ENCODE measurements at places on chromosomes 7 and 10. TPM values are rescaled to one million over a fixed set of nuclear protein-coding genes. Genes with fewer than 3 reads are reported as not detected.

- H3K4me3 ChIP-seq, result no peak overlapping the region
- no peaks in the 10 kb centered on the region for H3K4me1 ChIP-seq
- peak; percentile 63 for DNase-seq
- H3K36me3 ChIP-seq, result no peaks in the 10 kb centered on the region
Measured at GRCh38 chr10:11720260-11720741, 21.9 kb upstream of the ECHDC3 start.

DNA sequence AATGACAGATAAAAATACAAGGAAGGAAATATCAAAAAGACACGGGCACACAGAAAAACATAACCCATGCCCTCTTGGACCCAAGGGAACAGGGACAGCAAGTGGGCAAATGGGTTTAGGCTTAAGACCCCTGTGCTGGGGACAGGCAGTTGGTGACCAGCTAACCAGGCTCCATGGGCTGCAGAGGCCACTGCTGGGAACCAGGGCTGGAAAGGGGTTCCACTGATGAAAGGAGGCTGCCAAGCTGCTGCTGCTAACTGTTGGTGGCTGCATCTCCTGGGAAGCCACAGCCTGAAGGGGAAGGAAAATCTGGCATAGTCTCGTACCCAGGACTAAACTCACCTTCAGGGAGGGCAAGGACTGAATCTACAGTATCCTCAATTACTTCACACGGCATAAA lies 579.2 kb upstream of the MGMT start:
- no peaks in the 10 kb centered on the region for H3K36me3 ChIP-seq
- no peak overlapping the region for H3K4me3 ChIP-seq
- H3K27me3 ChIP-seq, result no peaks in the 10 kb centered on the region
- no peak for DNase-seq
- no peak overlapping the region for H3K27ac ChIP-seq

DNA sequence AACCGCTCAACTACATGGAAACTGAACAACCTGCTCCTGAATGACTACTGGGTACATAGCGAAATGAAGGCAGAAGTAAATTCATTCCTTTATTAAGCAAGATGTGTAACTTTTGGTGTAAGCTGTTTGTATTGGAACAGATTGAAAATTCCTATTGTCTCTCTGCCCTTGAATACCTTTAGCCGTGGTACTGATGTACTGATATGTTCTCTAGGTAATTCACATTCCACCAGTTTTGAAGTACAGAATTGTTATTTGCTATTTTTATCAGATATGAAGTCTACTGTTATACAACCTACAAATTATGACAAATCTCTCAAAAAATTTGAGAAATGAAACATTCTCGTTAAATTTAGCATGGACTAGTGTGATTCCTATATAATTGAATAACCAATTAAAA lies 17.7 kb downstream of the ZMYND11 start:
- no peaks in the 10 kb centered on the region for H3K36me3 ChIP-seq
- DNase-seq, result no peak
- no peak overlapping the region for H3K27ac ChIP-seq
- H3K4me1 ChIP-seq, result no peaks in the 10 kb centered on the region
- no peak overlapping the region for H3K4me3 ChIP-seq

DNA sequence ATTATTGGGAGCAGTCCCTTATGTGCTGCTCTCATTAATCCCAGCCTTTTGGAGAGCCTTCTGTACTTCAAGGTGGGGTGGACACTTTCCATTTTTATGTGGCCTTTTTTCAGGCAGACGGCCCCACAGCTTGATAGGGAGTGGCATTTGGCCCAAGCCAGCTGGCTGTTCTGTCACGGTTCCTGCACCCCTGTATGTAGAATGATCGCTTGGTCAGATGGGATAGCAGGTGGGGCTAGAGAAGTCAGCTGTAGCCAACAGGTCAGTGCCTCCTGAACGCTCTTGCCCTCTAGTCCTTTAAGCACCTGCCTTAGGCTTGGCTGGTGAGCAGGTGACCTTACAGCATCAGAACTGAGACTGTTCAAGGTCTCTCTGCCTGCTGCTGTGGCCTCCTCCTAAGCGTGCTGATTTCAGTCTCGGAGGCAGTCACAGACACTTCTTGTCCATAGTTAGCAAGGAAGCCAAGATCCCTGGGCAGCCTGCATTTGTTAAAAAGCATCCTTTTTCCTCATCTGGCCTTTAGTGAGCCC lies 95.3 kb downstream of the LRRC4 start:
- no peak overlapping the region for H3K4me3 ChIP-seq
- no peak for DNase-seq
- H3K27me3 ChIP-seq, result no peaks in the 10 kb centered on the region
- no peaks in the 10 kb centered on the region for H3K4me1 ChIP-seq
- no peak overlapping the region for H3K27ac ChIP-seq

DNA sequence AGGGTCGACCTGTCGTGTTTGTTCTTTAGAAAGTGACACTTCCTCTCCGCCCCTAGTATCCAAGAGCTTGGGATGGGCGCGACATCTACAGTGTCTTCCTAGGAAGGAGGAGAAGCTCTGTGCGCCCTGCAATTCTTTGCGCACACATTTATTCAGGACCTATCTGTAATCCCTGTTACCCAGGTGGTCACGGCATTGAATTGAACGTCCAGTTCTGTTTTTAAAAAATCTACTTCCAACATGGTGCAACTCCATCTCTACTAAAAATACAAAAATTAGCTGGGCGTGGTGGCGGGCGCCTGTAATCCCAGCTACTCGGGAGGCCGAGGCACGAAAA lies 606 bp upstream of the LAMB1 start:
- H3K27ac ChIP-seq, result no peak overlapping the region
- H3K4me3 ChIP-seq, result no peak overlapping the region
- DNase-seq, result no peak
- no peaks in the 10 kb centered on the region for H3K36me3 ChIP-seq
- H3K27me3 ChIP-seq, result no peaks in the 10 kb centered on the region
- no peaks in the 10 kb centered on the region for H3K4me1 ChIP-seq

- H3K27me3 ChIP-seq, result no peaks in the 10 kb centered on the region
- no peak overlapping the region for H3K27ac ChIP-seq
- DNase-seq, result peak; percentile 67
- H3K4me3 ChIP-seq, result no peak overlapping the region
Measured at GRCh38 chr10:4514445-4515108, 311.4 kb upstream of the AKR1E2 start.

- H3K27me3 ChIP-seq, result no peaks in the 10 kb centered on the region
- no peak overlapping the region for H3K27ac ChIP-seq
- no peak overlapping the region for H3K4me3 ChIP-seq
- no peak for DNase-seq
Measured at GRCh38 chr7:44724276-44724675, 24.4 kb upstream of the ZMIZ2 start.

DNA sequence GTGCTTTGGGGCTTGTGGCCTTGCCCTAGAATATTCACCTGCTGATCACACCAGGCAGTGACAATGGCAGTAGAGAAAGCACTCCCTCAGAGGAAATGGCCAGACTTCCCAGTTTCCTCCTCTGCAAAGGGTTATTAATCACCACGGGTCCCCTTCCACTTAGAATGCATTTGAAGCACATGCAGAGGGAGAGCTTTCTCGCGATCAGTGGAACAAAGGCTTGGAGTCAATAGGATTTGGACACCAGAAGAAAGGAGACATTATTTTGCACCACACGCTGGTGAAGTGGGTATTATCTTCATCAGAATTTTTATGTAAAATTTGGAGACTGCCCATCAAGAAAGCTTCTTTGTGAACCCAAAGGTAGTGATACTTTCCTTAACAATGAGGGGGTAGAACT lies 35.4 kb upstream of the INHBA start:
- H3K4me1 ChIP-seq, result no peaks in the 10 kb centered on the region
- H3K36me3 ChIP-seq, result no peaks in the 10 kb centered on the region
- no peak for DNase-seq
- no peak overlapping the region for H3K4me3 ChIP-seq
- H3K27ac ChIP-seq, result no peak overlapping the region
- no peaks in the 10 kb centered on the region for H3K27me3 ChIP-seq

DNA sequence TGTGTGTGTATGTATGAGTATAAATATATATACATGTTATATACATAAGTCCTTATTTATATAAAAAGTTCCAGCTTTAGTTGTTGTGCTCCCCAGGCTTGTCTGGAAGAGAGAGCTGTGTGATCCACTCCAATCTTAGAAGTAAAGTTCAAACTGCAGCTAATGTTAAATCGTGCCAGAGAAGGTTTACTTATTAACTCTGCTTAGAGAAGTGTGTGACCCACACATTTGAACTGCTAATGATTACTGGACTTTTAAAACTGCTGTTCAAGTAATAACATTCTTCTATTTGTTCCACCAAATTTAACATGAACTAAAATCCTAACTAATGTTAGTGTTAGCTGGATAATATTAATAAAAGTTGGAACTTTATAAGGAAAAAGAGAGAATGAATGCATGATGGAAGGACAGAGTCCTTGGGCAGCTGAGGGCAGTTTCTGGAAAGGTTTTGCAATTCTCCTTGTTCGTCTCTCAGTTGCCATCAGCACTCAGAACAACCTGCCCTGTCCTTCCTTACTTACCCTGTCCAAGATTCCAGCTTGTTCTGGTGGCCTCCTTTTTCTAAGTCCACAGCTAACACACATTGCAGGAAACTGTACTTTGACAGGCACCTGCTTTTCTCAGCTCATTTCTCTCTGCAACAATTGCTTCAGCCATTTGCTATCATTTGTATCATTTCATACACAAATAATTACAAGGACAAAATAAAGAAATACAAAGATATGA lies 162.6 kb downstream of the FAM107B start:
- no peaks in the 10 kb centered on the region for H3K27me3 ChIP-seq
- no peaks in the 10 kb centered on the region for H3K4me1 ChIP-seq
- no peak overlapping the region for H3K4me3 ChIP-seq
- H3K27ac ChIP-seq, result no peak overlapping the region
- no peak for DNase-seq
- H3K36me3 ChIP-seq, result no peaks in the 10 kb centered on the region

DNA sequence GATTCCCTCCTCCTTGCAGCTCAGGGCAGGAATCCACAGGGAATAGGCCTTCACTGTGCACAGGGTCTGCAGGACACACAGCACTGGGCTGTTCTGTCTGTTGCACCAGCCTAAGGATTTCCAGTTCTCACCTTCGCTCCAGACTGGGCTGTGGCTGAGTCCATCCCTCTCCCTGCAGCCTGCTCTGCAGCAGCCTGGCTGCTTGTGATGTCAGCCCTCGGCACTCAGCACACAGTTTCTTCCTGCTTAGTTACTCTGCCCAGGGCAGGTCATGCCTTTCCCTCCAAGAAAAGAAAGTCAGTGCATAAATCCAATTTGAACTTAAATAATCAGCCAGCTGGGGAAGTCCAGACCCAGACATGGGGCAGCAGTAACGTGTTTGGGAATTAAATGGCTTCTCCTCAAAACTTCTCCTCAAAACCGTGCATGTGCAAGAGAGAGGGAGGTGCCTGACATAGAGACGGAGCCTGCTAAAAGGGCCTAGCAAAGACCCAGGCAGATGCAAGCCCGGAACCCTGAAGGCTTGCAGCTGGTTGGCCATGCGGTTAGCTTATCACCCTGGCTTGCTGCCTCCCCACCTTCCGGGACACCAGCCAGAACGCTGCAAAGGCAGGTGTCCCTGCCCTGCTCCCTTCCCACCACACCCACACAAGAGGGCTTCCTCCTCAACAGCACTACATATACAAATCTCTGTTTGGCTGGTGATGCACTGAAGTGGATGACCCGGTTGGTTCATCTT lies 10.9 kb upstream of the GDF2 start:
- no peaks in the 10 kb centered on the region for H3K27me3 ChIP-seq
- no peaks in the 10 kb centered on the region for H3K4me1 ChIP-seq
- no peaks in the 10 kb centered on the region for H3K36me3 ChIP-seq
- no peak overlapping the region for H3K27ac ChIP-seq

DNA sequence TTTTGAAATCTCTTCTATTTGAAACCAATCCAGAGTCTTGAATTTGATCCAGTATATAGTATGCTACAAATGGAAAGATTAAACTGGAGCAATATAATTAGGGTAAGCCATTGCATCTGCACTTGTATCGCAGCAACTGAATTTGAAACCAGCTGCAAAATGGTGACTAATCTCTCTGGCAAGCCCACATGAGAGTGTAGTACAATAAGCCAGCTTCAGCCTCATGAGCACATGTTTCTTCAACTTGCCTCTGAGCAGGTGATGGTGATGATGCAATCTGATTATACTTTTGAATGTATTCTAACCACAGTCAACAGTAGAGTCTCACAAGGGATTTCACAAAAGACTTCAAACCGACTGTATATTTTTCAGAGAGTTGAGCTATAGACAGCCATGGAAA lies 829 bp upstream of the RPA3 start:
- no peak overlapping the region for H3K4me3 ChIP-seq
- peaks cover 6% of the 10 kb centered on the region for H3K36me3 ChIP-seq
- H3K27me3 ChIP-seq, result no peaks in the 10 kb centered on the region
- no peak for DNase-seq

DNA sequence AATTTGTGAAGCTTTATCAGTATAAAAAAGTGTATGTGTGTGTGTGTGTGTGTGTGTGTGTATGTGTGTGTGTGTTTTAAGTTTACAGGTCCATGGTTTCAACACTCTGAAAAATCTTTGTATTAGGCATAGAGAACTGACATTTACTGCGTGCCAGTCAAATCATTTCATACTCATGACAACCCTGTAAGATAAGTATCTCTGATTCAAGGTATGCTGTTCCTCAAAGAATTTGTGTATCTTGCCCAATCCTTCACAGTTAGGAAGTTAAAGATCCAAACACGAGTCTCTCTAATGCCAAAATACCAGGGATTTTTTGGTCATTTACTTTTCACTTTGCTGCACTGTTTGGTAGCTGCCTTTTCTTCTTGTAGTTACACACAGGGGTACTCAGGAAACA lies 1121.3 kb upstream of the AUTS2 start:
- H3K36me3 ChIP-seq, result no peaks in the 10 kb centered on the region
- no peaks in the 10 kb centered on the region for H3K27me3 ChIP-seq
- no peak overlapping the region for H3K4me3 ChIP-seq
- H3K4me1 ChIP-seq, result no peaks in the 10 kb centered on the region

DNA sequence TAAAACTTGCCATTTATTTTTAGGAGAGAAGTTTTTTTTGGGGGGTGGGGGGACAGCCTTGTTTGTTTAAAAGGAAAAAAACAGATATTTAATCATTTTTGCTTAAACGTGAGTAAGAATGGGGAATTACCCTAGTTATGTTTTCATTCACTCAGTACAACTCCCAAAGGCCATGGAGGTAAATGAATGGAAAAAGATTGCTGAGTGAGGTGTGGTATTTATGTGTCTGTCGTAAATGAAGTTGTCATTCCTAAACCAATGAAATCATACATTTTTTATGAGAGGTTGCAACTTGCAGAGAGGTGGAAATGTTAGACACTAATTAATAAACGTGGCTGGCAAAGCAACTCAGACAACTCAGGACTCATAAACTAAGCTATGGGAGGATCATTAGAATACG lies 218.1 kb downstream of the CELF2 start:
- H3K27me3 ChIP-seq, result no peaks in the 10 kb centered on the region
- H3K4me3 ChIP-seq, result no peak overlapping the region
- H3K4me1 ChIP-seq, result no peaks in the 10 kb centered on the region
- no peak overlapping the region for H3K27ac ChIP-seq
- peaks cover 4% of the 10 kb centered on the region for H3K36me3 ChIP-seq

The HSPA12A gene
- total RNA-seq, result 15.3 TPM

The RPP38 gene
- total RNA-seq, result 9.0 TPM

The OPALIN gene
- total RNA-seq, result not detected

The GRM3 gene
- not detected for total RNA-seq

The TACC2 gene
- total RNA-seq, result 60.7 TPM

Data from aorta (tissue), 5 donors.